PC-3 (cell line): ENCODE measurements at places on chromosomes 5 and 9.

DNA sequence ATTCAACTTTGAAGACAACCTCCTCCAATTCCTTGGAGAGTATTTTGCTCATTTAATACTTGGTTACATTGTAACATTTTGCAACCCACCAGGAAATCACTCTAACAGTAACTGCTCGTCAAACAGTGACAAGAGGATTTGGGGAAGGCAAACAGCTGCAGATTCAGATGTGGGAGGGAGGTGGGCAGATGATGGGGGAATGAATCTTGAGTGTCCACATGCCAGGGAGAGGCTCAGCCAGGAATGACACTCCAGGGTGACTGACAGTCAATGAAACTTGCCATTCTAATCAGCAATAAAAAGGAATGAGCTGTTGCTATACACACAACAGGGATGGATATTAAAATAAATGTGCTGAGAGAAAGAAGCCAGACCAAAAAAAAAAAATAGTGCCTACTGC lies 97.7 kb upstream of the ANKRD55 start:
- DNase-seq: no peak

DNA sequence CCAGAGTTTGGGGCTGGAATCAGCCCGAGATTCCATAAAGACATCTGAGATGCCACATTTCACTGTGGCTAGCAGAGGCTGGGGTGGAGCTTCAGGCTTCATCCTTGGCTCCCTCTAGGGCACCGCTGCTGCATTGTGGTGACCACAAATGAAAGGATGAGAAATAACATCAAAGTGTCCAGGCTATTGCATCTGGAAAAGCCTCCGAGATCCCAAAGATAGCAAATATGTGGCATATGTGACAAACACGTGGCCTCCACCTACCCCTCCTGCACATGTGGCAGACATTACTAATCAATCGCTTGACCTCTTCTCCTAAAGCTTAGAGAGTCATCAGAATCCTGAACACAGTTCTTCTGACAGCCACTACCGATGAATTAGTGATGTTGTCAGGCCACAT lies 4.5 kb downstream of the SPARC start:
- no peak for DNase-seq

DNA sequence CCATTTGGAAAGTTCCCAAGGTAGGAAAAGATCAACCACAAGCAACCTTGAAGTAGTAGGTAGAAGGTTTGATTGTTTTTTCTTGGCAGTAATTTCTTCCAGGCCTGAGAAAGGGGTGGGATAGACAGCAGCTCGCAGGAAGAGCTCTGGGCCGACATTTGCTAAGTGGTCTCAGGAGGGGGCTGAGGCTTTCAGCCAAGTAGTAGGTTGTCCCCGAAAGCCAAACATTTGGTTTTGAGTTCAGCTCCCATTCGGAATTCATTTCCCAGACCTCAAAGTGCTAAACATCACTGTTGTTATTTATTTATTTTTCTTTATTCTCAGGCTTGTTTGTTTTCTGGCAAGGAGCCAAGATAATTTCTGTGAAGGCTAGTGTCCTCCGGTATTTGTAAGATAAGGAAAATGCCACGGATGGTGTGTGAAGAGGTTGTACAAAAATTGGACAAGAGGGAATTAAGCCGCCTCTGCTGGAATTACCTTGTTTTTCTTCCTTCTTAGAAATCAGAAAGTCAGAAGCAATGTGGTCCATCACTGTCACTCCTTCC lies 112.1 kb downstream of the KIF4B start:
- no peak for DNase-seq

- DNase-seq: no peak
These were observed 66.7 kb downstream of the KIAA1958 start for GRCh38 chr9:112553256-112553826.

DNA sequence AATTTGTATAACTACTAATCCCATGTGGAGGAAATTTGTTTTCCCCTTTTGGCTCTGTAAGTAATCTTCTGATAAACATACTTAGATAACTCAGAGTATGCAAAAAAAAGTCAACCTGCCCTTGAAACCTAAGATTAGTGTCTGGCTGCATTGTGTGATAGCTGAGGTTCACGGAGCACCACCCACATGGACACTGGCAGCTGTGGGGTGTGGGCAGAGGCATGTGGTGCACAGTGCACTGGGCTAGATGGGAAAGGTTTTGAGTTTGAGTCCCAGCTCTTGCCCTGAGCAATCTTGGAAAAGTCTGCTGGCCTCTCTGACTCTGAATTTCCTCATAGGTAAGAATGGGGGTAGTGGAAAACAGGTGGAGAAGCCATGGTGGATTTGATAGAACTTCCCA lies 75.1 kb downstream of the PLCXD3 start:
- DNase-seq: no peak

GRCh38 chr9:113668061-113668460 lies 204.5 kb downstream of the RGS3 start:
- DNase-seq: no peak

- no peak for DNase-seq
These were observed 11.1 kb downstream of the GPR21 start for GRCh38 chr9:123044586-123044985.

DNA sequence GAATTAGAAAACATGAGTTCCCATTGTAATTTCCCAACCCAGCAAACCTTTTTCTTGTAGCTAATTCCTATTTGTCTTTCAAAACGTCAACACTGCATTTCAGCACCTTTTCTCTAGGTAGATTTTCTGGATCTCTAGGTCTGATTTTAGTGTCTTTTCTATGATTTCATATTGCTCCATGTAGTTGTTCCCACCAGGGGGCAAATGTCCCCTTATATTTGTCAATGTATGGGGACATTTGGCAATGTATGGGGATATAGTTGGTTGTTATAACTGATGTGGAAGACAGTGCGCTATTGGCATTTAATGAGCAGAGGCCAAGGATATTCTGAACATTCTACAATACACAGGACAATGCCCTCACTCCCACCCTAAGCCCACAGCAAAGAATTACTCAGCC lies 273.9 kb upstream of the ADRA1B start:
- peak; percentile 16 for DNase-seq

GRCh38 chr5:154841273-154841661 lies 9.1 kb downstream of the FAXDC2 start:
- no peak for DNase-seq

DNA sequence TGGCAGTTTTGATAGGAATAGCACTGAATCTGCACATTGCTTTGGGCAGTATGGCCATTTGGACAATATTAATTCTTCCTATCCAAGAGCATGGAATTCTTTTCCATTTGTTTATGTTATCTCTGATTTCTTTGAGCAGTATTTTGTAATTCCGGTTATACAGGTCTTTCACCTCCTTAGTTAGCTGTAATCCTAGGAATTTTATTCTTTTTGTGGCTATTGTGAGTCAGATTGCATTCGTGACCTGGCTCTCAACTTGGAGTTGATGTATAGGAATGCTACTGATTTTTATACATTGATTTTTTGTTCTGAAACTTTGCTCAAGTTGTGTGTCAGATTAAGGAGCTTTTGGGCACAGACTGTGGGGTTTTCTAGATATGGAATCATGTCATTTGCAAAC lies 24.0 kb downstream of the TMEM161B start:
- peak; percentile 90 for DNase-seq

GRCh38 chr9:128383007-128383753 lies 12.0 kb downstream of the URM1 start:
- DNase-seq: no peak

GRCh38 chr5:149151717-149152116 lies 10.4 kb downstream of the ABLIM3 start:
- DNase-seq: peak; percentile 77

- DNase-seq: no peak
These were observed 47.0 kb downstream of the PLK2 start for GRCh38 chr5:58412932-58413331.

GRCh38 chr5:32135086-32135485 lies 39.0 kb downstream of the GOLPH3 start:
- no peak for DNase-seq

DNA sequence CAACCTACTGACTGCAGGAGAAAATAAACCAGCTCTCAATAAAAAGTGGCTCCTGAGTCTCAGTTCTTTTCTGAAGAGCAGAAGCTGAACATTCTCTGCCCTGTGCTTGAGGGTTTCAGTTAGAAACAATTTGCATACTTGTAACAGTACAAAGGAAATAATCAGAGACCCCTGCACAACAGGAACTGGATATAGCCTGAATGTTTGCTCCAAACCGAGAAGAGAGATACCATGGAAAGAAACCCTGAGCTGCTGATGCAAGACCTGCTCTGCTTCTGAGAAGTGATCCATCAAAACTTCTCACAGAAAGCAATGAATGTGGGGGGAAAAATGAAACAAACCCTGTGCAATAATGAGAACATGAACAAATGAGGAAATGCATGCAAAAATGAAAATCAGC lies 592.9 kb downstream of the SEMA5A start:
- no peak for DNase-seq

- DNase-seq: no peak
These were observed 731 bp downstream of the CAVIN4 start for GRCh38 chr9:100578610-100579009.

DNA sequence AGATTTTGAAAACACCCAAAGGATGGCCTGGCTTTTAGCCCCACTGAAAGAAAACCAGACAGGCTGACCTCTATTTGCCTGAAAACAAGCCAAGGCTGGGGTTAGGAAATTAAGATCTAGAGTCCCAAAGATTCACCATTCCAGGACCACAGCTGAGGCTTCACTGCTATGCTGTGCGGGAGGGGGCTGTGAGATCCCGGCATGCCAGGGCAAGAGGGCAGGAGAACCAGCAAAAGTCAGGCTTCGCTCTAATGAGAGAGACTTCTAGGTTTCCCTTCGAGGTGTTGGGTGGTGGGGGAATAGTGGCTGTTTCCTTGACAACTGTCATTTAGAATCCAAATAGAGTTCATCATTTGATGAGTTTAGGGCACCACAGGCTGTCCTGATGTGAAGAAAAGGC lies 152.9 kb upstream of the NFIB start:
- DNase-seq: no peak

DNA sequence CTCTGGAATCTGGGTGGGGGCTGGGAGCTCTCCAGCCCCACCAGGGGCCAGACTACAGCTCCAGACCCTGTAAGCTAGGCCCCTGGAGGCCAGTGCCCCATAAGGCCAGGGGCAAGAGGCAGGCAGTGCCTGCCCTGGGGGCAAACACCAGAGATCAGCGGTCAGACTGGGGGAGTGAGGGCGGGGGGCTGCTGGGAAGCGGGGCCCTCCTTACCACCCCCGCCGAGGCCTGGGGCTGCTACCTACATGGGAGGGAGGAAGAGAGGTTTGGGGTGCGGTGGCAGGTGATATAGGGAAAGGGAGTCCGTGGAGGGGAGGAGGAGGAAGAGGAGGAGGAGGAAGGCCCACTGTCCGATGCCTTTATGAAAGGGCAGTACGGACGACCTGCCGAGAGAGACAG lies 12.7 kb downstream of the PRR7 start:
- no peak for DNase-seq

- no peak for DNase-seq
These were observed 128.0 kb downstream of the FANCC start for GRCh38 chr9:95189251-95190098.

DNA sequence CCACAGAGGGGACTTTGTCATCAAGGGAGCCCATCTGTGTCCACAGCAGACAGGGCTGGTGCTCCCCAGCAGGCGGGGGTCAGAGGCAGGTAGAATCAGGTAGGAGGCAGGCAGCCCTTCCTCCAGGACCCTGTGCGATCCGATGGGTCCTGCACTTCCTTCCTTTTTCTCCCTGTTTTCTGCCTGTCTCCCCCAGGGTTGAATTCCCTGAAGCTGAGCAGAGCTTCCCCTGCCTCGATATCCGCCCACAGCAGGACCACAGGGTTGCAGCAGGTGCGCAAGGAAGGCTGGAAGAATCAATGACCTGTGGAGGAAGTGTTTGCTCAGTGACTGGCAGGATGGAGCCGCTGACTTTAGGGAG lies 69.2 kb downstream of the MRPL36 start:
- DNase-seq: no peak

DNA sequence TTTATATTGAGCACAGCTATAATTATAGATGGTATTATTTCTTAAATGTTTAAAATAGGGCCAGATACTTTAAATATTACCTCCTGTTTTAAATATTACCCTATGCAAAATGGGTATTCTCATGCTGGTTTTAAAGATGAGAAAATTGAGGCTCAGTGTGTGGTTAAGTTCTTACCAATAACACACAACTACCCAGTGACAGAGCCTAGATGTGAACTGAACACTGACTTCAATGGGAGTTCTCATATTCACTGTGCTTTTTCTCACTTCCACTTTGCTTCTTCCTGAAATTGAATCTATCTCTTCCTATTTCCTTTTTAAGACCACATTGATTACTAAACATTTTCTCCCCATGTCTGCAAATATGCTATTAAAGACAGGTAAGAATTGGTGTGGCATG lies 135.8 kb upstream of the TUSC1 start:
- DNase-seq: no peak

- DNase-seq: no peak
These were observed 28.8 kb downstream of the TTC39B start for GRCh38 chr9:15278091-15278687.

- DNase-seq: peak; percentile 13
These were observed 32.2 kb downstream of the ANKS6 start for GRCh38 chr9:98763986-98764745.

DNA sequence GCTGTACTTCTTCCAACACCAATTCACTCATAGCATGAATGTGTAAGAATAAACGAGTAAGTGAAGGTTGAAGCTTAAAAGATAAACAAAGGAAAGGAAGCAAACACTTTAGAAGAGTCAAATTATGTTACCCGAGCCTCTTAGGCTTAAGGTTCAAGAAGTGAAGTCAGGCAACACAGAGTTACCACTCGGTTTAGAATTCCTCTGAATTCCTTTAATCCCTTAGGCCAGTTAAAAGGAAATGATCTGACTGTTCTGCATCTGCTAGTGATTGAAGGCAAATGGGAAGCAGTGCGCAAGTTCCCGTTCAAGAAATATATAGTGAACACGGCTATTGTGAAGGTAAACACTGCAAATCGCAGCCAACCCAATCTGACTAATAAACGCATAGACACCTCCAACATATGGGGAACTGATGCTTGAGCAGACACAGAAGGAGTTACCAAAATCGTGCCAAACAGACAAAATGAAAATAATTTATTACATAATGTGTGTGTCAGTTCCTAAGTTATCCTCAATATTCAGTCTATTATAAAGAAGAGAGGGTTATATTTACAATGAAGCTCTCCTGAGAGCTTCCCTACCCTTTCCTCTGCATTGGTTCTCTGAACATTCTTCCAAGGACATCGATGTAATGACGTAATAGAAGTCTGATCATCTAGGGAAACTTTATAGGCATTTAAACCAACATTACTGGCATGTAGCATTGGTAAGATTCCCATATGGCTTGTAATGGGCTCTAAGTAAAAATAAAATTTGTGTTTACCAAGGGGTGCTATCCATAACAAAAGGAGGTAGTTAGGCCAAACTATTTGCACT lies 837.1 kb upstream of the ZNF608 start:
- no peak for DNase-seq

DNA sequence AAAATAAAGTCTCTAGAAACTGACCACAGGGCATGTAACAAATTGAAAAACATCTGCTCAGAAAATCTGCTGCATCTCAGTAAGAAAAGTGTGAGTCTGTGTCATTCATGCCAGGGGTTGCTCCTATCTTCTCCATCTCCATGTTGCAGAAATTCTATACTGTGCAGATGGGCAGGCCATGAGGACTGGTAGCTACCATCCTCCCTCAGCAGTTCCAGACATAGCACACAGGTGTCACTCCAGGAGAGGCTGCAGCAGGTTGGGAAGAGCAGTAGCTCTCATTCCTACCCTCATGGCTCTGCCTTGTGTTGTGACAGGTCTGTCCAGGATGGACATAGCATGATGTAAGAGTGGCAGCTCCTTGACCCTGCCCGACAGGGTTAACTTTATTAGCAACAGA lies 173.4 kb downstream of the NDUFS4 start:
- DNase-seq: peak; percentile 6
